Stimulated activated CD4-positive, alpha-beta T cell treated with anti-CD3 and anti-CD28 coated beads, Interleukin-1b, Interleukin-23, amount 100 ng/mL, for 1 hour (primary cell): ENCODE measurements at places on chromosomes 7 and 10.

GRCh38 chr7:101816595-101817470 is 593 bp upstream of the CUX1 start:
- DNase-seq: no peak

DNA sequence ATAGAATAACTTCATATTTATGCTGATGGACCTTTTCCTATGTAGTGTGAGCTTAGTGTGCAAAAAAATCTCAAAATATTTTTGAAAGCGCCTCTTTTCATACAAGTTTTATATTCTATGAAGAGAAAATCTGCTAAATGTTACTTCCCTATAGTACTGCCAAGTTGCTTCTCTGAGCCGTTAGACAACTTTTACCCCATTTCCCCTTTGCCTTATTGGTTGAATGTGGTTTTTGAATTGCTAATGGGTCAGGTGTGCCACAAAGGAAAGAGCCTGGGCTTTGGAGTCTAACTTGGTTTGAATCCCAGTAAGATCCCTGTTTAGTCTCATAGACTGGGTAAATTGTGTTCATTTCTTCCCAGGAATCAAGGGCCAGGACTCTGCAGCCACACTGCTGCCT is 261.5 kb downstream of the SNX10 start:
- DNase-seq: no peak

DNA sequence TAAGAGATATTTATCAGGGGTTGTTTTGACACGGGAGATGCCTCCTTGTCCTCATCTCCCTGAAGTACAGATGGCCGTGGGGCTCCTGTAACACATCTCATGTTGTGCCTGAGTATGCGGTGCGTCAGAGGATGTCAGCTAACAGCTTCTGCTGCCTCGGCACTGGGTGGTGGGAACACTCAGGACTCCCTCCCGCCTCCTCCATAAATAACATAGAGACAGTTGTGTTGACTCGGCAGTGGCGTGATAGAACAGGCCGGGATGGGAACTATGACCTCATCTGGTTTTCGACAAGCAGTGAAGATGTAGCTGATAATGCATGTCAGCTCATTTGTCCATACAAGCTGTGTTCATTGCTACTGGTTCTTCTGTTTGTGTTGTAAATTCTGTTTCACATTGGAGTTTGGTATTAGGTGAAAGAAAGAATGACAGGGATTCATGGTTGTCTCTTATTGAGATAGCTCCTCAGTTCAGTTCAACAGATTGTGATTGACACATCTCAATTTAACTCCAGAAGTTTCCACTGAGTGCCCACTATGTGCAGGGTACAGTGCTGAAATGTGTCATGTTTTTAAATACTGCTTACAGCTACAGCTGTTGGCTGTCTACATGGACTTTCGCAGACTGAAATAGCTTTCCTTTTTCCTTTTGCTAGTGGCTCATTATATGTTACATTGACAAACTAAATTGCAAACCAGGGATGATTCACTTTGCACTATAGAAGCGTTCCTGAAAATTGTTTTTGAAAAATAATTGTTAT is 87.4 kb downstream of the CHN2 start:
- DNase-seq: no peak

DNA sequence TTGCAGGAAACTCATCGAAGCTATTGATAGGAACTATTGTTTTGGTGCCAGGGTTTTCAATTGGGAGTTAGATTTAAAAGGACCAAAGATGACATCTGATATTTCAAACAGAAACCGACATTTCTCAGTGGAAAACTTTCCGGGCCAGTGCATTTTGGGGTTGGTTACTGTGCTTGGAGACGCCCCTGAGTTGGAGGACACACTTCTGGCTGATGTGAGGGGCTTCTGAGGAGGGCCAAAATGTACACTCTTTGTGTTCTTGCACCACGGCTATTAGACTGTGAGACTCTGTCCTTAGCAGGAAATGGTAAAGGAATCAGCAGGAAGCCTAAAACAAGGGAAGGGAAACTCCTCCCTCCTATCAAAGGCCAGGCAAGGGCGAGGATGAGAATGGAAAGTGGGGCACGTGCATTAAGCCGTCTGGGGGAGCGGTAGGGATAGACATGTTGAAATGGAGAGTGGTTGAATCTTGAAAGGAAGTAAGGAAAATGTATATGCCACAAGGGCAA is 1.8 kb upstream of the SRGN start:
- no peak for DNase-seq

DNA sequence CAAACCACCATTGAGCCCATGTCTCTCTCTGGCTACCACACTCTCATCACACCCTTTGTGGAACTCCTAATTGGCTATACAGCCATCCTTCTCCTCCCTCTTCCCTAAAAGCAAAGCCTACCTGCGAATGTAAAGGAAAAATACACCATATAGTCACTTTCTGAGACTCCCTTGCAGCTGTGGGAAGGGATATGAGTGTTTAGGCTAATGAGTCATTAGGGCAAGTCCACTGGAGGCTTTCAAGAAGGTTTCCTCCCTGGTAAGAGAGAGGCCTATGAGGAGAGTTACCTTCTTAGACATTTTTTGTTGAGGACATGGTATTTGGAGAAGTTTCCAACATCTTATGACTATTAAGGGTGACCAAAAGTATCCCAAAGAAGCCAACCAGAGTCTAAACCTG is 4.1 kb upstream of the TMEM243 start:
- DNase-seq: no peak

DNA sequence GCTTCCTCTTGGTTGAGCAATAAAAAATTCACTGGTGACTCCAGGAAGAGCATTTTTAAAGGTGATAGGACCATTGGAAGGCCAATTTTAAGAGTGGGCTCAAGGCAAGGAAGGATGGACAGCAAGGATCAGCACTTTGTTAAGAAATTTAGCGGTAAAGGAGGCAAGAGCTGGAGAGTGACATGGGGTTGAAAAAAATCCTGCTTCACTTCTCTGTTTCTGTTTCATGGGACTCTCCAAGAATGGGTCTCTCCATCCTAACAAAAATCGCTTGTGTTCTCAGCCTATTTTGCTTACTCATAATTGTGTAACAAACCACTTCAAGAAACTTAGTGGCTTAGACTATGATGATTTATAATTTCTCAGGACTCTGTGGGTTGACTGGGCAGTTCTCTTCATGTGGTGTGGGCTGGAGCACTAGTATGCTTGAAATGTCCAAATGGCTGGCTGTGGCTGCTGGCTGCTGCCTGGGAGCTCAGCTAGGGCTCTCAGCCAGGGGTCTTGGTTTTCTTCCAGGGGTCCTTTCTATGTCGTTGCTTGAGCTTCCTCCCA is 59.8 kb upstream of the ZNRF2 start:
- DNase-seq: no peak

DNA sequence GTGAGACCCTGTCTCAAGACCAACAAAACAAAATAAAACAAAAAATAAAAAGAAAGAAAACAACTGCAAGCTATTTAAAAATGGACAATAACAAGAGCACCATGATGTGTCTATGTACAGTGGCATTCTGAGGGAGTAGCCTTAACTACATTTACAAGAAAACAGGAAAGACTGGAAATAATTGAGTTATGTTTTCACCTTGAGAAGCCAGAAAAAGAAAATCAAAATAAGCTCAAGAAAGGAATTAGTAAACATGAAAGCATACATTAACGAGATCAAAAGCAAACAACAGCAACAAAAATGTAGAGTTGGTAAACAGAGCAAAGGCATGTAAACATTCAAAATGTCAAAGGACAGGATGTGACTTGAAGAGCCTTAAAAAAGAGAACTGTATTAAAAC is 36.7 kb downstream of the TEX36 start:
- DNase-seq: no peak

GRCh38 chr10:133167693-133168616 is 7.9 kb downstream of the KNDC1 start:
- no peak for DNase-seq

DNA sequence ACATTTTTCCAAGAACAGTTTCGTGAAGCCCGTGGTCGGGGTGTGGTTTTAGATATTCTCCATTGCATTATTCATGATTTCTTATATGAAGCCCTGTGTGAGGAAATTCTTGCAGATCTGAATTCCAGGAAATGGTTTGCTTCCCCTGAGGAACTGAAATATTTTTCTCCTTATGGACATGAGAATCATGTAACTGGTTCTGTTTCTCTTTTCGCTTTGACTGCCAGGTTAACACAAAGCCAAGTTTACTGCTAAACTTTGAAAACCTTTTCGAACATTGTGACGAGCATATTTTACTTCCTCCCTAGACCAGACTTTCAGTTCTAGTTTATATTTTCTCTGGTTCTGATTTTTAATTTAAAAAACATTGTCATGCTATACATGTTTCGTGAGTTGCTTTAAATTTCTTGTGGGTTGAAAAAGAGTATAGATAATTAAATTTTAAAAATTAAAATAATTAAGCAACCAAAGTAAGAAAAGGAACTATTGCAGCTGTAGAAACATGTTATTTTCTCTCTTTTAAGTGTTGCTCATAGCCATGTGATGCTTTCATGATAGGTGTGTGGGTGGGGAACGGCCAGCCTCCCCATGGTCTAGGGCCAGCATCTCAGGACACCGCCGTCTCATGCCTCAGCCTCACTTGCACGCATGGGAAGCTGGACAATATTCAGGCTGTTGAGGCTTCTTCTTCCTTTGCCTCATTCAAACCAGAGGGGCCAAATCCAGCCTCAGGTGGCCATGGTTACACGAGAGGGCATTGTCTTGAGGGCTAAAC is 97.1 kb downstream of the CREB5 start:
- no peak for DNase-seq

GRCh38 chr10:132960071-132960472 is 17.7 kb upstream of the CFAP46 start:
- no peak for DNase-seq
